ENCODE measurements at places on chromosomes 7 and 10. TPM values are rescaled to one million over a fixed set of nuclear protein-coding genes. Genes with fewer than 3 reads are reported as not detected.

GRCh38 chr7:79681454-79681853 is 228.0 kb upstream of the MAGI2 start:
- no peak for DNase-seq

DNA sequence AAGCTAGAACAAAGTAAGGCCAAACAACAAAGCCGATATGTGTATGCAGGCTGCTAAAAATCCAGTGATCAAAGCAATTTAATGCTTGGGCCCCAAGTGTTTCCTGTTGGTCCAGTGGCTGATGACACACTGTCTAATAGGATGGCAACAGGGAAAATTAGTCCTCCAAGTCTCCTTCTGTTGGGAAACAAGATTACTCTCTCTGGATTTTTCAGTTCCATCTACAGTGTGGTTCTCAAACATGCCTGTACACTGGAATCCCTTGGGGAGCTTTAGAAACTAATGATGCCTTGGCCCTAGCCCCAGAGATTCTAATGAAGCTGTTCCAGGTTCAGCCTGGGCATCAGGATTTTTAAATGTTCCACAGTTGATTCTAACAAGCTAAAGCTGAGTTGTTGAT is 198.7 kb downstream of the AHR start:
- no peak for DNase-seq

DNA sequence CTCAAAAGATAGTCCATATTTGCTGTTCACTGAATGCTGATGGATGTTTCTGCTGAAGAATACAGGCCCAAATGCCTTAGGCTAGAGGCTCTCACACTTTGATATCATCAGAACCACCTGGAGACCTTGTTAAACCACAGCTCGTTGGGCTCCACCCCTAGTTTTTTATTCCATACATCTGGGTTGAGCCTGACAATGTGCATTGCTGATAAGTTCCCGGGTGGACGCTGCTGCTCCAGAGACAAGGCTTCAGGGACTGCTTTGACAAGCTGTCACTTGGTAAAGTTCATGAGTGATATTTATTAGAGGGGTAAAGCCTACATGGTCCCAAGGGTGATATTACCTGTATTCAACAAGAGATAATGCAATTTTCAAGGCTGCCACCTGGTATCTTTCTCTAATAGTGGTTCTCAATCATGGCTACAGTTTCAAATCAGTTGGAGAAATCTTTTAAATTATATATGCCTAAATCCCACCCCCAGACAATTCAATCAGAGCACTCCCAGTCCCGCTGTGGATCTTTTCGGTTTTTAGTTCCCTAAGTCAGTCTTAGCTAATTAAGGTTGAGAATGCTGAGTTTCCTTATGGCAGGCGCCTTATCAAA is 107.1 kb upstream of the GSDME start:
- DNase-seq = no peak

DNA sequence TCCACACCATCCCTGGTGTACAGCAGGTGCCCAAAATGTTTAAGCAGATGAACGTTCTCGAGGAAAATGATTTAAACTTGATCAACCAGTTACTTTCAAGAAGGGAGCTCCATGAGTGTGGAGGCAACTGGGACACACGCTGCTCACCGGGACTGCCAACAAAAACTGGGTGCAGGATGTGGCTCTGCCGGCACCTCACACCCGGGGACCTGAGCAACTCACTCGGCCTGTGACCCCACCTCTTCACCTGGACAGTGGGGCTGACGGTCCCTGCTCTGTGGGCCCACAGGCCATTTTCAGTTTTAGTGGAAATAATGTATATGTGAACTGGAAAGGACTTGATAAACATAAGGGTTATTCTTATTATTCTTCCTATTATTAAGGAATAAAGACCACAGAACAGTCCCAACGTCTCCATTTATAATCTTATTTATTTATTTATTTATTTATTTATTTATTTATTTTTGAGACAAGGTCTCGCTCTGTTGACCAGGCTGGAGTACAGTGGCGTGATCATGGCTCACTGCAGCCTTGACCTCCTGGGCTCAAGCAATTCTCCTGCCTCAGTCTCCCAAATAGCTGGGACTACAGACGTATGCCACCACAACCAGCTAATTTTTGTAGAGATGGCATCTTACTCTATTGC is 60.6 kb downstream of the RGS10 start:
- no peak for DNase-seq

DNA sequence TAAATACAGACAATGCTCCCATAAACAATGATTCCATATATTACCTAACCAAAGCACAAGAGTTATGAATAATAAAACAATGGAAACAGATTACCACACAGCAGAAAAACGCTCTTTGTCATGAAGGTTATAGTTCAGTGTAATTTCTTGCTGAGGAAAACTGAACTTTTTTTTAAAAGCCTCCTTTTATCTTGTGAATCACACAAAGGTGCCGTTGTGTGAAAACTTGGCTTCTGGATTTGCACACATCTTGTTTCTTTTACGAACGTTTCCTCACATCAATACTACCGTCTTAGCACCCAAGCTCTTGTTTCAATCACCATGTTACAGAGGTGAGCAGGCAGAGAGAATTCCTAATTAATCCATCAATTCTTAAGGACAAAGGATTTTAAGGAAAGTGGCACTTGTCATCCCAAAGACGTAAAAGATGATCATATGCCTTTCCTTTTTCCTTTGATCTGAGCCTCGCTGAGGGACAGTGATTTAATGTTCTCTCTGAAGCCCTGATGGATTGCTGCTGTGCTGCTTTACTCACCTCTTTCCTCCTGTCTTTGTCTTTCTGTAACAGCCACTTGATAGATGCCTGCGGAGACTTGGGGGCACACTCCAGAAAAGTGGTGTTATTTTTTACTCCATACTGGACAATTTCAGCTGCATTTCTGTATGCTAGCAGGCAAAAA is 110.1 kb downstream of the CD36 start:
- DNase-seq = no peak

GRCh38 chr7:36128448-36129047 is 24.5 kb upstream of the EEPD1 start:
- peak; percentile 81 for DNase-seq

DNA sequence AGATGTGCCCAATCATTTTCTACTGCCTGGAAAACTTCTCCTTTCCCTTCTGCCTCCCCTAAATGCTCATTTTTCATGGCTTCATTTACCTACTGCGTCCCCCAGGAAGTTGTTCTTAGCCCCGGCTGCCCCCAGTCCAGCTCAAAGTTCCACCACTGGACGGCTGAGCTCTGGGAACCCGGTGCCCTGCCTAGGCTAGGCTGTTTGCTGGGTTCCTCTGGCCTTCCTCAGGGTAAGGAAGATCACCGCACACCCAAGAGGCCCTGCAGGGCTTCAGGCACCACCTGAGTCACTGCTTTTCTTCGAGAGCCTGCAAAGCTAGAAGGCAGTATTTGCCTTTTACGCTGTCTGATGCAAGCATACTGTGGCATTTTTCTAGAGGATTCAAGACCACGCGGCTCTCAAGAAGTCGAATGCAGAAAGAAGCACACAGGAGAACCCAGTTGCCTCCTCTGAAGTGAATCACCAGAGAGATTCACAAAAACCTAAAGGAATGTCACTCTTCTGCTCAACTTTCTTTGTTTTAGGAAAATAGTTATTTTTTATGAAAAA is 46.7 kb upstream of the ZMIZ1 start:
- DNase-seq = no peak

DNA sequence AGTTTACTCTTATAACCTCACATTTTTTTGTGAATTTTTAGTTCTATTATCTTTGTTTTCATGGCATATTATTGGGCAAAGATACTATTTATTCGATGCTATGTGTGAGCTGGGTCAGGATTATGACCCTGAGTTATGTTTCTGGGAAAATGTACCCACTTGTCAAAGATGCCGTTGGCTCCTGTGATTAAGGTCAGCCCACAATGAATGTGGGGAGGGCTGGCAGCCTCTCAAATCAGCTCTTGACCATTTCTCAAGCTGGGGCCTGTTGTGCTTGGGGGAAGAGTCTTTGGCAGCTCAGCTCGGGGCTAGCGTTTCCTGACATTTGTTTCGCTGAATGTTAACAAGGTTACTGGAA is 97.5 kb downstream of the TCF7L2 start:
- DNase-seq = no peak

DNA sequence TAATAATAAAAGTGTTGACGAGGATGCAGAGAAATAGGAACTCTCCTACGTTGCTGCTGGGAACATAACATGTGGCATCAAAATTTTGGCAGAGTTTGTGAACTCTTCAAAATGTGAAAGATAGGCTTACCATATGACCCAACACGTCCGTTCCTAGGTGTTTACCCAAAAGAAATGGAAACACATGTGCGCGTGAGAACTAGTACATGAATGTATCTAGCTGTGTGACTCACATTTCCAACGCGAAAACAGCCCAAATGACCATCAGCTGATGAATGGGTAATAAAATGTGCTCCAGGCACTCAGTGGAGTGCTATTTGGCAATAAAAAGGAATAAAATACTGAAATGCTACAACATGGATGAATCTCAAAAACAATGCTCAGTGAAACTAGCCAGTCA is 10.4 kb upstream of the ELFN1 start:
- DNase-seq = no peak

GRCh38 chr10:100790761-100791208 is 45.4 kb downstream of the PAX2 start:
- no peak for DNase-seq

The SLC13A1 gene
- not detected for total RNA-seq

The EN2 gene
- total RNA-seq = not detected

The HOXA4 gene
- total RNA-seq = 0.80 TPM

The AGR3 gene
- 32.1 TPM for total RNA-seq
